Right atrium auricular region (tissue), 2 donors: ENCODE measurements at places on chromosomes 12 and 14. TPM values are rescaled to one million over a fixed set of nuclear protein-coding genes. Genes with fewer than 3 reads are reported as not detected.

DNA sequence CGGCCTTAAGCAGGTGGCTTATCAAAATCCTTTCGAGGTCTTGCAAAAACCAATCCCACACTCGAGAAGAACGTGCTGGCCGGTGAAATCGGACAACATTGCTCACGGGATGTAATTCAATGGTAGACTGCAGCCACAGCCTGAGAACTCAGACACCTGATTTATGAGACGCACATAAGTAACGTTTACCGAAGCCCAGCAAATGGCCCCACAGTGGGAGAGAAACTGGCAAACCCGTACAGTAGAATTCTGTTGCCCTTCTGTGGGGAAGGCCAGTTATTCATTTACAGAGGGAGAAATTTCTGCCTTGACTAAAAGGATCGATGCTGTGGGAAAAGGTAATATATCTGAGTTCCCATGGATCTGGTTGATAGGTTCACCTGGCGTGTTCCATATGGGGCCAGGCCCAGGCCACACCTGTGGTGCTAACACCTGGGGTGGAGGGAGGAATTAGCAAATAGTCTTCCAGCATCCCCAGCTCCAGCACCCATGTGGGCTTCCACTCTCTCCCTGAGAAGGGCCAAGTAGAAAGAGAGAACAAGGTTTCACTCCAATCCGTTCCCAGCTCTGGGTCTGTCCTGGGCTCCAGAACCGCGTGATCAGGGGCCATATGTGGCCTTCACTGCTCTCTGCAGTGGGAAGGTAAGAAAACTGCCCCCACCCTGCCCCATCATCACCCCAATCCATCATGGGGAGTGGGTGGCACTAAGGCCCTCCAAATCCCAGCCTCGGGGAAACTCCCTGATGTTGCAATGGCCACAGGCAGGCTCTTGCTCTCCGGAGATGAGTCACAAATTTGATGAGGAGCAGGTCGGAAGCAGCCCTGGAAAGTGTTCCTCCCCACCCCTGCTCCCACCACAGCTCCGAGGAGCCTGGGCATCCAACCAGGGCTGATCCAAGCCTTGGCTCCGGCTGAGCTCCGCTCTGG lies 12.7 kb downstream of the BDKRB1 start:
- DNase-seq, result peak; percentile 71
- H3K4me3 ChIP-seq, result no peak overlapping the region
- no peaks in the 10 kb centered on the region for H3K36me3 ChIP-seq
- no peaks in the 10 kb centered on the region for H3K4me1 ChIP-seq
- no peak overlapping the region for H3K27ac ChIP-seq

DNA sequence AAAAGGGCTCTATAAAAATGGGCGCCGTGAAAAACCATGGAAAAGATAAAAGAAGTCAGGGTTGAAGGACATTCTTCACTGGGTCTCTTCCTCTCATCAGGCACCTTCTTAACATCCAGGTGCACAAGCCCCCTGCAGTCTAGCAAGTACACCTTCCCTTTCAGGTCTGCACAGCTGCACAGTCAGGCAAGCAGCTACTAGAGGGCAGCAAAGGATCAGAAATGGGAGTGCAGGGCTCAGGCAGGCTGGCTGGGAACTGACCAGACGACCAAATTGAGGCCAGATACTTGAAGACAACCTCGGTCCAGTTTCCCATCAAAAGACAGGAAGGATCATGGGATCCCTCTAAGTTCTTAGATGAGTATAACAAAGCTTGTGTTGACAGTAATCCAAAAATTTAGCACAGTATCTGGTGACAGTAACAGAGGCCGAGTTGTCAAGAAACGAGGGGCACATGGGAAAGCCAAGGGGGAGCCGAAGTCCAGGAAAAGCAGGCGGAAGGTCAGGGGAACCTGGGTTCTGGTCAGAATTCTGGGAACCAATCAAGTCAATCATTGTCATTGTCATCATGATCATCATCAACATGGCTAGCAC lies 10.1 kb upstream of the GRIP1 start:
- H3K36me3 ChIP-seq, result no peaks in the 10 kb centered on the region
- H3K27me3 ChIP-seq, result no peaks in the 10 kb centered on the region
- H3K4me1 ChIP-seq, result peaks cover 7% of the 10 kb centered on the region

DNA sequence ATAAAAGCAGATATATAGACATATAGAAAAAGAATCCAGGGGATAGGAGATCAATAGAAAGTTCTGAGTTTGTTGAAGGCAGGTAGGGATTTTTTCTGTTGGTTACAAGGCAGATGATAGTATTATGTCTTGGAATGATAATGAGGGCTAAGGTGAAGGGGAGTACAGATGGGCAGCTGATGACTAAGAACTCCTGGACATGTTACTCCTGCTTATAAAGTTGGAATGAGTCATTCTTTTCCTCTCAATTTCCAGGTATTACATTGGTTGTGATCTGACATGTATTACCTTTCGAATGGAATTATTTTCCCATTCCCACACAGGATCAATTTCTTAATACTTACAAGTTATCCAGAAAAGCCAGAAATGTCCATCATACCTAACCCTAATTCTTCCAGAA lies 545.2 kb upstream of the MGAT4C start:
- no peaks in the 10 kb centered on the region for H3K4me1 ChIP-seq
- DNase-seq, result no peak
- H3K36me3 ChIP-seq, result no peaks in the 10 kb centered on the region
- H3K27ac ChIP-seq, result no peak overlapping the region

DNA sequence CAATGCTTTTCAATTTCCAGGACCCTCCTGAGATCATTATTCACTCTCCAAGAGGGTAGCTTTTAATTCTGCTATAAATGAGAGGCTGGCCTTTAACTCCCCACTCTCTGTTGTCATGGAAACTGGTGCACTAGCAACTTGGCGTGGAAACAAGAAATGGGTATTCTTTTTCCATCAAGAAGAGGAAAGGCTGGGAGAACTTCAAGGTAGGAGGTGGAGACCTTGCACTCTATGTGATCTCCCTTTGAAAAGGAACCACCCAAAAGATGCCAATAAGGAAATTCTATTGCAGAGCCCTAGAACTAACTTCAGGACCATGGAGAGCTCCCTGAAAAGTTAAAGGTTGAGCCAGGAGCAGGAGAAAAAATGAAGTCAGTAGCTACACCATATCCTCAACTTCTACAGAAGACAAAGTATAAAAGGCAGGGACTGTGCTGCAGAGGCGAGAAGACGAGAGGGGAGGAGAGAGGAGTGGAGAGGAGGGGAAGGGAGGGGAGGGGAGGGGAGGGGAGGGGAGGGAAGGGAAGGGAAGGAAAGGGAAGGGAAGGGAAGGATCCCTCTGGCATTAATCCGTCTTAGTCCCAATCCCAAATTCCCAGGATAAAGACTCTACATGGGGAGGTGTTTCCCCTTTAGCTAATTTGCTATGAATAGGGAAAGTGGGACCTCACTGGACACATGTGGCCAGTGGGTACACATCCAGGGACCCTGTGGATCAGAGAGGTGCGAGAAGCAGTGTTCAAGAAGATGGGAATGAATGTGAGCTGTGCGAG lies 46.7 kb upstream of the FICD start:
- no peak overlapping the region for H3K27ac ChIP-seq
- DNase-seq, result no peak
- H3K36me3 ChIP-seq, result no peaks in the 10 kb centered on the region
- H3K27me3 ChIP-seq, result no peaks in the 10 kb centered on the region
- no peak overlapping the region for H3K4me3 ChIP-seq

DNA sequence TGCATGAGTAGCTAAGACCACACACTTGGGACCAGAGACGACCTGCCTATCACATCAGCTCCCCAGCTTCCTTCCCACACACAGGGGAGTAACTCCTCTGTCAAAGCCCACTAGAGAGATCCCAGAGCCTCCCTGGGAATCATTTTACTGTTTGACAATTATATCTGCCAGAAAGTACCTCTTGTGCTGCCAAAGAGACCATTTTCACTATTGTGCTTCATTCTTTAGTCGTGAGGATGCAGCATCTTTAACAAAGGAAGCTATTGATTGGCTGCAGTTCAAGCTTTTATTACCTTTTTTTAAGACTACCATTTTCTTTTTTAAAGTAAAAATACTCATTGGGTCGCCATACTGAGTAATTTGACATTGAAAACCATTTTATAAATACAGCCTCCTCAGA lies 194.5 kb upstream of the RGS6 start:
- no peak for DNase-seq
- H3K27me3 ChIP-seq, result no peaks in the 10 kb centered on the region
- no peak overlapping the region for H3K4me3 ChIP-seq
- H3K4me1 ChIP-seq, result no peaks in the 10 kb centered on the region
- H3K27ac ChIP-seq, result no peak overlapping the region

- H3K27ac ChIP-seq, result no peak overlapping the region
- H3K4me1 ChIP-seq, result no peaks in the 10 kb centered on the region
- no peaks in the 10 kb centered on the region for H3K36me3 ChIP-seq
- H3K27me3 ChIP-seq, result no peaks in the 10 kb centered on the region
- no peak overlapping the region for H3K4me3 ChIP-seq
These were observed 72.1 kb upstream of the RTL1 start for GRCh38 chr14:100975671-100976070.

Gene JKAMP
- total RNA-seq, result 66.0 TPM

DNA sequence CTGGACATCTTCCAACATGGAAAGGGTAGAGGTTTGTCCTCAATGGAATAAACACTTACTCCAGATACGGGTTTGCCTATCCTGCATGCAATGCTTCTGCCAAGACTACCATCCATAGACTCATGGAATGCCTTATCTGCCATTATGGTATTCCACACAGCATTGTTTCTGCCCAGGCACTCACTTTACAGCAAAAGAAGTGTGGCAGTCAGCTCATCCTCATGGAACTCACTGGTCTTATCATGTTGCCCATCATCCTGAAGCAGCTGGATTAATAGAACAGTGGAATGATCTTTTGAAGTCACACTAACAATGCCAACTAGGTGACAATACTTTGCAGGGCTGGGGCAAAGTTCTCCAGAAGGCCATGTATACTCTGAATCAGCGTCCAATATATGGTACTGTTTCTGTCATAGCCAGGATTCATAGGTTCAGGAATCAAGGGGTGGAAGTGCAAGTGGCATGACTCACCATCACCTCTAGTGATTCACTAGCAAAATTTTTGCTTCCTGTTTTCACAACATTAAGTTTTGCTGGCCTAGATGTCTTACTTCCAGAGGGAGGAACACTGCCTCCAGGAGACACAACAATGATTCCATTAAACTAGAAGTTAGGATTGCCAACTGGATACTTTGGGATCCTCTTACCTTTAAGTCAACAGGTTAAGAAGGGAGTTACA lies 140.4 kb downstream of the SLC35F4 start:
- no peak overlapping the region for H3K4me3 ChIP-seq
- no peaks in the 10 kb centered on the region for H3K4me1 ChIP-seq
- no peaks in the 10 kb centered on the region for H3K36me3 ChIP-seq
- no peaks in the 10 kb centered on the region for H3K27me3 ChIP-seq
- DNase-seq, result no peak

DNA sequence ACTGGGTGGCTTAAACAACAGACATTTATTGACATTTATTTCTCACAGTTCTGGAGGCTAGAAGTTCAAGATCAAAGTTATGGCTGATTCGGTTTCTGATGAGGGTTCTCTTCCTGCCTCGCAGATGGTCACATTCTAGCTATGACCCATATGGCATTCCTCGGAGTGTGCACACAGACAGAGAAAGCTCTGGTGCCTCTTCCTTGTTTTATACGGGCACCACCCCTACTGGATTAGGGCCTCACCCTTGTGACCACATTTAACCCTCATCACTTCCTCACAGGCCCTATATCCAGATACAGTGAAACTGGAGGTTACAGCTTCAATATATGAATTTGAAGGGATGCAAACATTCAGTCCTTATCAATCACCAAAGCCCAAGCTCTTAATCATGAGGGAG lies 77.0 kb upstream of the OVCH1 start:
- H3K4me1 ChIP-seq, result peaks cover 20% of the 10 kb centered on the region
- no peak overlapping the region for H3K4me3 ChIP-seq
- no peaks in the 10 kb centered on the region for H3K27me3 ChIP-seq
- DNase-seq, result no peak
- H3K27ac ChIP-seq, result no peak overlapping the region

GRCh38 chr14:82398256-82398655 lies 864.6 kb upstream of the SEL1L start:
- no peaks in the 10 kb centered on the region for H3K27me3 ChIP-seq
- H3K4me1 ChIP-seq, result no peaks in the 10 kb centered on the region
- H3K27ac ChIP-seq, result no peak overlapping the region
- H3K36me3 ChIP-seq, result no peaks in the 10 kb centered on the region
- DNase-seq, result no peak

- no peaks in the 10 kb centered on the region for H3K27me3 ChIP-seq
- H3K27ac ChIP-seq, result peak overlapping the region; percentile 3
- no peak overlapping the region for H3K4me3 ChIP-seq
- no peaks in the 10 kb centered on the region for H3K4me1 ChIP-seq
These were observed 272.6 kb downstream of the PRKD1 start for GRCh38 chr14:29654901-29655550.

DNA sequence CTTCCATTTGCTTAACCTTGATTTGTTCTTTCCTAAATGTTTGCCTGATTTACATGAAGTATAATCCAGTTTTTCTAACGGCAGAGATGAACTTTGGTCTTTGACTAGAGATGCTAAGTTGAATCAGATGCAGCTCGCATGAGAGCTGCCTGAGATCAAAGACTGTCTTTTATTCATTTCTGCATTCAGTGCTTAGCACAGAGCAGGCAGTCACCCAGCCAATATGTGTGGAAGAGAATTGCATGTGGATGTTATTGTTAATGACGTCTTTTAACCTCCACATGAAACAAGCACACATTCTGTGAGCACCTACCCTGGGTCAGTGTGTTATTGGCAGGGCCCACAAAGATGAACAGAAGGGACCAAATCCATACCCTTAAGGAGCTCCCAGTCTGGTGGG lies 99.2 kb downstream of the SLC5A8 start:
- no peak overlapping the region for H3K4me3 ChIP-seq
- H3K27ac ChIP-seq, result no peak overlapping the region
- no peak for DNase-seq
- H3K4me1 ChIP-seq, result no peaks in the 10 kb centered on the region
- H3K27me3 ChIP-seq, result no peaks in the 10 kb centered on the region

Gene KRT75
- total RNA-seq, result not detected

Gene PAX9
- not detected for total RNA-seq

Gene HNF1A
- not detected for total RNA-seq

- H3K4me3 ChIP-seq, result no peak overlapping the region
- H3K27me3 ChIP-seq, result no peaks in the 10 kb centered on the region
- DNase-seq, result no peak
- no peaks in the 10 kb centered on the region for H3K4me1 ChIP-seq
- H3K27ac ChIP-seq, result peak overlapping the region; percentile 21
These were observed 27.5 kb downstream of the FLVCR2 start for GRCh38 chr14:75605916-75606315.

GRCh38 chr12:18898470-18898869 lies 160.6 kb downstream of the CAPZA3 start:
- H3K4me1 ChIP-seq, result no peaks in the 10 kb centered on the region
- no peak overlapping the region for H3K4me3 ChIP-seq
- no peaks in the 10 kb centered on the region for H3K36me3 ChIP-seq
- DNase-seq, result no peak
- no peak overlapping the region for H3K27ac ChIP-seq

DNA sequence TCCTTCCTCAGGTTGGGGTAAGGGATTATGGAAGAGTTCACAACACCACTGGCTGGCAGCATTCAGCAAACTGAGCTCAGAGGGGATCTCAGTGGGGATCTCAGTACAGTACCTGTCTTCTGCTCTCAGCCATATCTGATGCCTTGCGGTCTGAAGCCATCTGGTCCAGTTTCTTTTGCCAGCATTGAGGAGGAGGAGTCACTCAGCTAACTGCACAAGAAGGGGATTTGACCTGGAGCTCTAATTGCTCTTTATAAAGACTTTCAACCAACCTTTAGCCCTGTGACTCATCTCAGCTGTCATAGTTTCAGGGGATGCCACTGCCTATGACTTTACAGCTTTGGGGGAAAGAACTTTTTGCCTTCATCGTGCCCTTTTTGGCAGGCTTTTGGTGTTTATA lies 44.9 kb downstream of the JKAMP start:
- no peaks in the 10 kb centered on the region for H3K4me1 ChIP-seq
- H3K27me3 ChIP-seq, result no peaks in the 10 kb centered on the region
- no peak overlapping the region for H3K27ac ChIP-seq
- H3K36me3 ChIP-seq, result no peaks in the 10 kb centered on the region
